ENCODE measurements at places on chromosomes 2 and 18.

DNA sequence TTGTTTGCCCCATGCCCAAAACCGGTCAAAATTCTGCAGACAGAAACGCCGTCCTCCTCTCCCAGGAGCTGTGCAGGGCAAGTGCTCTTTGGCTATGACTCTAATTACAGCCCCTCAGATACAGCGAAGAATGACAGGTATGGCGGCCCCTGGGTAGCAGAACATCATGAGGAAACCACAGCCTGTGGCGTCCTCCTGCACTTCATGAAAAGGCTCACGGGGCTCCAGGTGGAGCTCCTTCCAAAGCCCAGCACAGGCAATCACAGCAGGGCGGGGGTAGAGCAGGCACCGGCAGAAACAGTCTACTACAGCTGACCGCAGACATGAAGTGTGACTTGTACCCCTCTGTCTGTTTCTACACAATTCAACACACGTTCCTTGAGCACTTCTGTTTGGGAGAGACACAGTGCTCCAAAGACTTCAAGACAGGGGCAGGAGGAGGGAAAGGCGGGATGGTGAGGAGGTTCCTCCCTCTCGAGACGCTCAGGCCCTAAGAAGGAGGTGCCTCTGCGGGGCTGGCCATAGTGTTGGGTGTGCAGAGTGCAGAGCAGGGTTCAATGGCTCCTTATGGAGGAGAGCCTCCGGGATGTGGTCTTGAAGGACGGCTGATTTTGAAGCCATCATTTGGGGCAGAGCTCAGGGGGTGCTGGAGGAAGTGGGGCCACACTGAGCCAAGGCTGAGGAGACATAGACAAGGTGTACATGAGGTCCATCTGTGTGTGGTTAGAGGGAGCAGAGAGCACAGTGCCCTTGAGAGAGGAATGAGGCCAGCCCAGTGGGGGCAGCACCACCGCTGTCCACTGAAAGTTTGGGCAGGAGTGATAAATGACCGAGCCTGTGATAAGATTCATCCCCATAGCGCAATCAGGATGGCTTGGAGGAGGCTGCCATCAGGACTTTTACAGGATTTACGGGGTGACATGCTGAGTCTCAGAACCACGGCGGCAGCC, 468.3 kb downstream of the EIPR1 start:
- DNase-seq: no peak

DNA sequence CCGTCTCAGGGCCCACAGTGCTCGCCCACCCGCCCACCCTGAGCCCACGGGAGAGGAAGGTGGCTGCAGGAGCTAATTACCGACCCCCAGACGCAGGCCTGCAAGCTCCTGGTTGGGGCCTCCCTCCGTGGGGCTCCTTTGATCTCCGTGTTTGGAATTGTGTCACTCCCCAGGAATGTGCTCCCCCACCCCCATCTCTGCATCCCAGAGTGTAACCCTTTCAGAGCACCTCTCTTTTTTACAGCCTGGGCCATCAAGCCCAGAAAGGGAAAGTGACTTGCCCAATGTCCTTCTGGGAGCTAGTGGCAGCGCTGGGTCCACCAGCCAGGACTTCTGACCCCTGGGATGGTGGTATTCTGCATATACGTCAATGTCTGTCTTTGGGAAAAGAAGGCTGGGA, 335.1 kb downstream of the CYRIA start:
- no peak for DNase-seq

DNA sequence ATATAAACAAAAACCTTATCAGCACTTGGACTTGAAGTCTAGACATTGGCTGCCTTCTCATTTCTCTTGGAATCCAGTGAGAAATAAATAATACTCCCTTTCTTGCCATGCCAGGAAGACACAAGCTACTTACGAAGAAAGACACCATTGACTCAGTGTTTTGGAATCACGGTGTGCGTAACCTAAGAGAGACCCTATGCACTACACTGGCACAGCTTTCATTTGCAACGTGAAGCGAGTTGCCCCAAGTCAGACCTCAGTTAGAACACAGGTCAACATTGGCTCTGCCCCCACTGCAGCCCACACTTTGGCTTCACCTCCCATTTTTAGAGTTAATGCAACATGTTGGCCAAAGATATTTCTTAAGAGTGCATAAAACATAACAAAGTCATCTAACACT, 54.2 kb downstream of the PIEZO2 start:
- DNase-seq: no peak

DNA sequence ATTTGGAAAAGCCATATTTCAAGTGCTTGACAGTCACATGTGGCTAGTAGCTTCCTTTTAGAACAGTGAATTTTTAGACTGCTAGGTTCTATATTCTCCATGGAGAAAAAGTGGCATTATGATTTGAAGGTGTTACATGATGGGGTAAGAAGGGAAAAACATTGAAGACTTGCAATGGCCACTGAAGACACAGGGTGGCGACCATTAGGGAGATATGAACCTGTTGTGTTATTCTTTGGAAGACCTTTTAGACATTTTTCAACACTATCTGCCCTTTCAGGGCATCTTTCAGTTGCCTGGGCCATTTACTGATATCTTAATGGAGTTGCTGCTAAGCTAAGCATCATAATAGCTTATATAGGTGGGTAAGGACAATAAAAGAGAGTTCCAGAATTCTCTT, 1387.2 kb downstream of the SUCLG1 start:
- no peak for DNase-seq

GRCh38 chr2:202643012-202643858, 8.5 kb downstream of the FAM117B start:
- DNase-seq: peak; percentile 31

GRCh38 chr2:75336451-75336850, 137.1 kb upstream of the TACR1 start:
- no peak for DNase-seq

- DNase-seq: no peak
Measured at GRCh38 chr18:55317864-55318263, 270.1 kb downstream of the TCF4 start.

DNA sequence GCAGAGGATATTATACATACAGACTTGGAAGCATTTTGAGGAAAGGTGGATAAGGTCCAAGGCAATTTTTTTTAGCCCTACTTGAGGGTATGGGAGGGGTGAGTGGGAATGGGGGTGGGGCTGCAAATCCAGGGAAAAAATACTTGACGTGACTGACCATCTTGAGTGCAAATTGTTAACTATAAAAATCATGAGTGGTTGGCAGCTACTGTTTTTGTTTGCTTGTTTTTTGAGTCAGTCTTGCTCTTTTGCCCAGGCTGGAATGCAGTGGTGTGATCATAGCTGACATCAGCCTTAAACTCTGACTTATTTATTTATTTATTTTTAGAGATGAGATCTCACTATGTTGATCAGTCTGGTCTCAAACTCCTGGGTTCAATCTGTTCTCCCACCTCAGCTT, 458.8 kb downstream of the PIK3C3 start:
- no peak for DNase-seq

DNA sequence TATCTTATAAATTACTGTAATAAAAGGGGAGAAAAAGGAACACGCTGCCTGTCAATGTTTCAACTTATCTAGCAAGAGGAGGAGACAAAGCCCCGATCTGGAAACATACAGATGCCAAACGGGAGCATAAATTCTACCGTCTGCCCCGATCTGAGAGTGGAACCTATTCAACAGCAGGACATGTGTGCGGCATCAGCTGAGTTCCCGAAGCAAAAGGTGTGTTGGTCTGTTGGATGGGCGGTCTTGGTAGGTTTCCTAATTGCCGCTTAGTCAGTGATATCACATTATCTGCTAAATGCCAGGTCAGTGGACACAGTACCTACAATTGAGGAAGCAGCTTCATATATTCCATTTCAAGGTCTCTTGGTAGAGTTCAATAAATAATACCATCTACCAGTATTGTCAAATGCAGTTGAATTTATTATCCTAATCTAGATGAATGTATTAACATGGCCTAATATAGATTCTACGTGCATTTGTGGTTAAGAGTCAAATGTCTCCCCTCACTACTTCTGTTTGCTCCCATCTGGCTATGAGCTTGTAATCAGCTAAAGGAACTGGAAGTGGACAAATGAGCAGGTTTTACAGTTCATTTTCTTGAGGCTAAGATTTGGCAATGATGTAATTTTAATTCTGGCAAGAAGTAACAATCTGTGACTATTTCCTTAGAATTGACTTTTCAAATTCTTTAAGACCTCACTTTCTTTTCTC, 219.0 kb downstream of the ZNF521 start:
- DNase-seq: no peak

DNA sequence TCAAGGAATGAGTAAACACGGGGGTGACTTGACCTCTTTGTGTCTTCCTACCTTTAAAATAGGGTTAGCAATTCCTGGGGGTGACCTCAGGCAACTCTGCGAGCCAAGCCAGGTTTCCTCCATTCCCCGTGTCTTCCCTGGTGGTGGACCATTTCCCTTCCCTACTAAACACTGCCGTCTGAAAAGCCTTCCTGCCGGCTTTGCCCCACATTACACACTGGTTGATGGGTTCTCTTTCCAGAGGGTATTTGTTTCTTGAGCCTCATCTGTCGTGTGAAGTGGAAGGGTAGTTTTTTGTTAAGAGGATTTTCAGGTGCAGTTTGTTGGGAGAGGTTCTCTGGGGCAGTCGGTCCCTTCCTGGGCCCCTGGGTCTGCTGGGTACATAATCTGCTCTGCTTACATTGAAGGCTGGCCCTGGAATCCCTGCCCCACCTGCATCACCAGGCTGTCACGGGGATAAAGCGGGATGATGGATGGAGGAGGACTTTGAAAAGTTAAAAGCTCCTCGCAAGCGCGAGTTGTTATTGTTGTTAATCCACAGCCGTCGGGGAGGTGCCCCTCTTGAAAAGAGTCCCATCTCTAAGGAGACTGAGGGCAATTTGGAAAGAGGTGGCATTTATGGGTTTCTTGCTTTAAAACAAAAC, 175.4 kb upstream of the SPRED2 start:
- no peak for DNase-seq

DNA sequence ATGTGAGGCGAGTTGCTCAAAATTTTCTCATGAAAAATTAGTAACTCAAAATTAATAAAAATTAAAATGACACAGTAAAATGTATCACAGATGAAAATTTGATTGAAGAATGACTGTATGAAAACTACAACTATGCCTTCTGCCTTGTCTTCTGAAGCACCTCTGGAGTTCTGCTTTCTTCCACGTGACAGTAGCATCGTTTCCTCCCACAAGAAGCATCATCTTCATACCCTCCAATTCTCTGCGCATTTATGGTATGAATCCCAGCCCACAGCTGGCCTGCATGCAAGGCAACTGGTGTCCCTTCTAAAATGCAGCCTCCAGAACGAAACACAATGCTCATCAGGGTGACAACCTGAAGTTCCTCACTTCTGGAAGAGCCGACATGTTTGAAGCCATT, 189.9 kb downstream of the MYO1B start:
- DNase-seq: no peak

DNA sequence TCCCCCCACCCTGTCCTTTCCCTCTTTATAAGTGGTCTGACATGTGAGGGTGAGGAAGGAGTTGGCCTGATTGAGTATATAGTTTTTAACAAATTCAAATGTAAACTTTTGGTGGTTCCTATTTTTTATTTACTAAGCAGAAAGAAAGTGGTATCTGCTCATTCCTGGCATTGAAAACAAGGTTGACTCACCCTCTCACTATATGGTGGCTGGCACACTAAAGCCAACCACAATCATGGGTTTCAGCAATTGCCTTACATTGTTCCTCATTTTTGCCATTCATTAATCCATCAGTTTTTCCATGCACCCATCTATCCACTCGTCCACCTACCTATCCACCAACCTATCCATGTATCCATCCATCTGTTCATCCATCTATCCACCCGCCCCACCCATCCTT, 75.4 kb upstream of the IGFBP5 start:
- DNase-seq: no peak

- no peak for DNase-seq
Measured at GRCh38 chr2:115807276-115807675, 1364.8 kb downstream of the DPP10 start.

GRCh38 chr2:203880557-203881125, 13.1 kb downstream of the CTLA4 start:
- no peak for DNase-seq

DNA sequence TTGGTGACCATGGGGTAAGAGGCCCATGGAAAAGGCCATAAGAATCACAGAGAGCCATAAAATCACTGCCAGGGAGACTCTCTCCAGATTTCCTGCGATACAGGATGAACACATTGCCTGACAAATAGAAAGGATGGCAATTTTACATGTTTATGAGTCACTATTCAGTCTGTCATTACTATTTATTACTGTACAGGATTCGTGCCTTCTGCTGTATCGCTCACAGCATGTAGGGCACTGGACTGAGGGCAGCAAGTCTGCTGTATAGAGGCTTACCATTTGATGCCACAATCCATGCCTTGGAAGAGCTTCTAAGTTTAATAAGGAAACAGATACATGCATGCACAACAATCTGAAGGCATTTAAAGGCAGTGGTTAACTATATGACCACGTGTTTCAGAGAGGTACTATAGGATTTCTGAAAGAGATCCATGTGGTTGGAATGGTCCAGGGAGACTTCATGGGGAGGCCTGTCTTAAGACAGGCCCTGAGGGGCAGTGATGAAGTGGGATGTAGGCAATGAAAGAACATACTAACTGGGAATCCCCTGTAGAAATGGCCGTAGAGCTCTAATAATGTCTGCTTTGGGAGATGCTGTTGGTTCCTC, 702.4 kb upstream of the RAB6C start:
- DNase-seq: no peak

GRCh38 chr18:8726281-8726680, 20.9 kb downstream of the MTCL1 start:
- DNase-seq: no peak

- DNase-seq: no peak
Measured at GRCh38 chr2:64283006-64283570, 138.9 kb upstream of the PELI1 start.

- no peak for DNase-seq
Measured at GRCh38 chr18:32550963-32551362, 80.3 kb upstream of the GAREM1 start.

DNA sequence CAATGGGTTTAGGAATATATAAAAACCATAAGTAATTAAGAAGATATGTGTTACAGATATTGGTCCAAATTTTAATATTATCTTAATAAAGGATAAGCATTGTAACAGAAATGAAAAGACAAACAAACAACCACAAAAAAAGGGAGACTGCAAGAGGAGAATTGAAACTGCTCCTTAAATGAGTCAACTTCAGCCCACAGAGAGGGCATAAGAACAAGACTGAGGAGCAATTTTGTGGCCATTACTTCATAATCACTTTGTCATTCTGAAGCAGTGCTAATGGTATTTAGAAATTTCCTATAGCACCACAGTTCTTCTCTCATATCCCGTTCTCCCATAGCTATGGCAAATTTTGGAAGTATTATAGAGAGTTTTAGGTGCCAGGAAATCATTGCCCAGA, 193.2 kb upstream of the HNMT start:
- no peak for DNase-seq

DNA sequence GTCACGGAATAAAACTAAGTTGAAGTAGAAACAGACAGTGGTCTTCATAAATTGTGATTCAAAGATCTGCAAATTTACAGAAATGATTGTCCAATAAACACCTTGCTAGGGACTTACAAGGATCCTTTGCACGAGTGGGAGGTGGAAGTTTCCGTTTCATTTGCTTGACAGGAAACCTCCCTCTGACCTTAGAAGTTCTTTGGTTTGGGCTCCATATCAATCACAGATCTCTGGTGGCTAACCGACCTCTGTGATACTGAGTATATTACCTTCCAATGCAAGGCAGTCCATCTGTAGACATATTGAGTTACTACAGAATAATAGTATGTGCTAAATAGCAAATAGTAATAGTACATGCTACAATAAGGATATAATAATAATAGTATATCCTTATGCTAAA, 33.7 kb upstream of the RNF152 start:
- peak; percentile 41 for DNase-seq

GRCh38 chr2:1884933-1885580, 140.7 kb upstream of the PXDN start:
- no peak for DNase-seq

All from activated CD4-positive, alpha-beta T cell treated with anti-CD3 and anti-CD28 coated beads, Interleukin-2, Interleukin-4, amounts not matched to agents 100 ng/mL and 50 ng/mL, durations not matched to agents 16 hours and 8 hours (primary cell).